Activated T-helper 1 cell treated with anti-CD3 and anti-CD28 coated beads, Interleukin-12 subunit alpha, Interleukin-12 subunit beta, Interleukin-2, Interleukin-4 antibody, amounts not matched to agents 30 ng/mL and 10 ng/mL and 1 ng/mL, durations not matched to agents 14 hours and 24 hours and 36 hours (primary cell): ENCODE measurements at places on chromosomes 12 and 14. TPM values are rescaled to one million over a fixed set of nuclear protein-coding genes. Genes with fewer than 3 reads are reported as not detected.

GRCh38 chr12:58640314-58640713 is 280.0 kb downstream of the LRIG3 start:
- no peak overlapping the region for H3K27ac ChIP-seq
- H3K27me3 ChIP-seq = no peaks in the 10 kb centered on the region
- no peaks in the 10 kb centered on the region for H3K4me1 ChIP-seq
- H3K36me3 ChIP-seq = no peaks in the 10 kb centered on the region

GRCh38 chr14:99389174-99389826 is 91.4 kb downstream of the SETD3 start:
- no peak overlapping the region for H3K4me3 ChIP-seq
- H3K4me1 ChIP-seq = peaks cover 6% of the 10 kb centered on the region
- H3K36me3 ChIP-seq = peaks cover 3% of the 10 kb centered on the region
- H3K27ac ChIP-seq = no peak overlapping the region
- DNase-seq = no peak
- H3K27me3 ChIP-seq = no peaks in the 10 kb centered on the region

GRCh38 chr12:52389313-52390207 is 4.1 kb upstream of the KRT84 start:
- DNase-seq = no peak
- no peak overlapping the region for H3K27ac ChIP-seq
- H3K4me3 ChIP-seq = no peak overlapping the region
- peaks cover 8% of the 10 kb centered on the region for H3K27me3 ChIP-seq

- peaks cover 8% of the 10 kb centered on the region for H3K4me1 ChIP-seq
- DNase-seq = no peak
- H3K4me3 ChIP-seq = no peak overlapping the region
- H3K36me3 ChIP-seq = no peaks in the 10 kb centered on the region
Observed at GRCh38 chr14:34338056-34338455, 124.0 kb downstream of the SPTSSA start.

DNA sequence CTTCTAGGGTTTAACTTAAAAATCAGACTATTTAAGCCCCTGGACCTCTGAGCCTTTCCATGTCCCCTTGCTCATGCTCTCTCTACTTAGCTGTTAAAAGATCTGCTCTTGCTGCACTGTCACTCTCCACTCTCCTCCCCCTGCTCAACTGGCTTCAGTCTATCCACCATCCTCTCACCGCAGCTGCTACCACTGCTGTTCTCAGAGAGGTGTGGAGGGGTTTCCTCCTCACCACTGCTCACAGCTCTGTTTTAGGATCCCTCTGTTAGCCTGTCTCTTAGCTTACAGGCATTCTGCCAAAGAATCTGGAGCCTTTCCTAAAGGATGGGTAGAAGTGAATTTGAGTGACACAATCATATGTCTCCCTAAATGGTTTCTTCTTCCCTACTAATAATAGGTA is 43.7 kb upstream of the ATP2B1 start:
- no peak for DNase-seq
- no peak overlapping the region for H3K4me3 ChIP-seq
- no peaks in the 10 kb centered on the region for H3K36me3 ChIP-seq
- H3K27me3 ChIP-seq = no peaks in the 10 kb centered on the region
- no peak overlapping the region for H3K27ac ChIP-seq

SETD3 gene
- total RNA-seq = 60.6 and 61.7 TPM in 2 replicates
